ENCODE measurements at places on chromosomes 12 and 14.
A peak's percentile ranks its signal among the peaks of the same experiment; 100 is the strongest.

DNA sequence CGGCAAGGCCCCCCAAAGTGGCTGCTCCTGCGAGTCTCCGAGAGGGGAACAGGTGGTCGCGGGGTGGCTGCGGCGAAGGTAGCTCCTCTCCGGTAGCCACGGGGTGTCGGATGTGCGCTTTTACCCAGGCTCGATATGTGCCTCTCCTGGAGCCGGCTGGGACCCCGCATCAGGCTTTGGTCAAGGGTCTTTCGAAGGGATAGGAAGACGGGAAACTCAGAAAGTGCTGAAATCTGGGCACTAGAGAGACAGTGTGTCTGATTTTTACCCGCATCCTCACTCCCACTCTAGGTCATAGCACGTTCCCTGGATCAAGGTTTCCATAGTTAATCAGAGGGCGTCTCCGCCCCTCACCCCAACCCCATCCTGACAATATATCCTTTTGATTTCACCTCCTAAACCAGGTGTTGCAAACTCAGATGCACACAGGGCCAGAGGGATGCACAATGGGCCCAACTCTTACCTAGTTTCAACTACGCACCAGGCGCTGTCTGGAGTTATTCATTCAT, 156.9 kb downstream of the PTPN11 start:
- DNase-seq, result no peak

DNA sequence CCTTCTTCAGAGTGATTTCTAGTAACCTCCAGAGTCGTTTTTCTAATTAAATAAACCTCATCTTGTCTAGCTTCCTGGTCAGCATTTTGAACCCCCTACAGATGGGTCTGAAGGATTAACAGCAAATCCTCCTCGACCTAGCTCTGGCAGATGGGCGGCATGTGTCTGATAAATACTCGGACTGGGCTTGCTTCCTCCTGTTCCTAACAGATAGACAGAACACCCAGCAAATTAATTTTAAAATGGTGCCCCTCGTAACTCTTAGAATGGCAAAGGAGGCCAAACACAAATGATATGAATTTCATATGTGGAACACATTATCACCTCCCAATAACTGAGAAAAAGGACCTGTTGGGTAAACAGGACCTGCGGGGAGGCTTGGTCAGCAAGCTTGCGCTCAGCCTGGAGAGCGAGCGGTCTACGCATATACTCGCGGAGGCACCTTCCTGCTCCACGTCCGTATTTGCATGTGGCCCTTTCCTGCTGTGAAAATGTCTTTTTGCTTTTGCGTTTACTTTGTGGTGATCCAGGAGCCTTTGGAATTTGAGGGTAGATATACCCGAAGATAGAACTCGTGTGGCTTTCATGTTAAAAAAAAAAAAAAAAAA, 79.6 kb downstream of the OTX2 start:
- DNase-seq, result no peak

DNA sequence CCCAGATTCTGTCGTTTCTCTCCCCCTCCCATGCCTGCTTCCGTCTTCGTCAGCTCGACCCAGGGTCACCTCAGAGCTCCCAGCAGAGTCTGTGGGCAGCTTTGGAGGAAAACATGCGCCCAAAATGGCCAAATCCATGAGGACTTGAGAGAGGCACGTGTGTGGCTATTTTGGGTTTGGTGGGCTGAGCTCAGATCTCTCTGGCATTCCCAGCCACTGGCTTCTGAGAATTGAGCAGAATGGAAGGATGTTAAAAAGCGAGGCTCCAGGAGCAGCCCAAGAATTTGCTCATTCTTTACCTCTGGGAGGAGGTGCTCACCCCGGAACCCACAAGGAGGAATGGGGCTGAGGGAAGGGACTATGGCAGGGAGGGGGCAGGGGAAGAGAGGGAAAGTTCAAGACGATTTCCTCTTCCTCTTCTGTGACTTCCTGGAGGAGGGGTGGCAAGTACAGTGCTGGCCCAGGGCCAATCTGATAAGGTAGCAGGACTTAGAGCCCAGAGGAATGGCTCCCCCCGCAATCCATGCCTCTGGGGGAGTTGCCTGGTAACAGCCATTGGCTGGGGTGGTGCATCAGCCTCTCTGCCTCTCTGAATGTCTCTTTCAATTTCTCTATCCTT, 20.1 kb downstream of the TSPAN9 start:
- no peak for DNase-seq

DNA sequence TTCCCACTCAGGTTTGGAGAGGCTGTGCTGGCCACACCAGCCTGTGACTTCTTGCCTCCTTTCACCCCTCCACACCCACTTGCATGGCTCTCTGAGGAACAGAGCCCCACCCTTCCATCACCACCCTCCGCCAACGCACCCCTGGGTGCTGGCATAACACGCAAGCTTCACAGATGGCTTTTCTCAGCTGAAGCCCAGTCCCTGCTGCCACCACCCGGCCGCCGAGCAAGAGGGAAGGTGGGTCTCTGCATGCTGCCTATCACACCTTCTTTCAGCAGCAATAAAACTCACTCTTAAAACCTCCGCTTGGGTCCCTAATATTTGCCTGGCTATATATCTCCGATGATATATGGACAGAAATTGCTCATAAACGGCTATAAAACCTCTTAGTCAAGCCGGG, 41.6 kb downstream of the SMUG1 start:
- no peak for DNase-seq

DNA sequence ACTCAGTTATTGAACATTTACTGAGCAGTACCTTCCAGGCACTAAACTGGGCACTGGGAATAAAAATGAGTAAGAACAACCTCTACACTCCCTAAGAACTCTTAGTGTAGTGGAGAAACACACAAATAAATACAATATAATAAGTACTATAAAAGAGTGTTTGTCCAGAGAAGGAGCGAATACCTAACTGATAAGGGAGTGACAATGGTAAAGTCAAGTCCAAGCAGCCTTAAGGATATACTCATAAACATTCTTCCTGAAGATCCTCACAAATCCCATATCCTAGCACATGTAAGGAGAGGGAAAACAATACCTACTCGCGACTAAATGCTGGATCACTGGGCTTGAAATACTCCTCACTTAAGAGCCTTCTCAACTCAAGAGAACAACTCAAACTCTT, 32.8 kb downstream of the SPTLC2 start:
- DNase-seq, result no peak

DNA sequence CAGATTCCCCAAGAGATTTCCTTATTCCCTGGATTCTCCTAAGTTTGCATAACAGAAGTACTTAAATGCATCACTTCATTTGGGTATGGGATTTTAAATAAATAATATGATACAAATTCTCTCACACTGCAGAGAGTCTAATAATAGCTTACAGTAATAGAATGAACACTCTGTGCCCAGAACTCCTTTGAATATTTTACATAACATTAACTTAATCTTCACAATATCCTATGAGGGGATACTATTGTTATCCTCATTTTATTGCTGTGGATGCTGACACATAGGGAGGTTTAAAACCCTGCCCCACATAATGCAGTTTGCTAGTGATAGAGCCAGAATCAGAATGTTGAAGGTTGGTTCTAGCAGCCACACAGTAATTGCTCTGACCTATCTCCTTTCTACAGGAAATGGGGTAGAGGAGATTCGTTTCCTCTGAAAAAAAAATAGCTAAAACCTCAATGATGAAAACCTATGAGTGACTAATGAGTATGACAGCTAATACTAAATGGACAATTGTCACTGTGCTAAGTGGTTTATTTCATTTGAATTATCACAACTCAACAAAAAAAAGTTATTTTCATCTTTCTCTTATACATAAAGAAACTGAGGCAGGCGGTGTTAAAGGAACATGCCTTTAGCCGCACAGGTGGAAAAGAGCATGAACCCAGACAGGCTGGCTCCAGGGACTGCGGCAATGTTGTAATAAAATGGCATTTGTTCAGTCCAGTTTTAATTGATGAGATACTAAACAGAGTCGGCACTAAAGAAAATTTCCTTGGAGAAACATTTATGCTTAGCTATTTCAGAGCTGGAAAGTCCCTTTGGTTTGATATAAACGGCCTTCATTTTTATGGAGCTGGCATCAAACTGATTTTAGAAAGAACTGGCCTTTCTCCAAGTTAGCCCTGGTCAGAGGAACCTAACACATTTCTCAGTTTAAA, 880.9 kb downstream of the NRXN3 start:
- no peak for DNase-seq

DNA sequence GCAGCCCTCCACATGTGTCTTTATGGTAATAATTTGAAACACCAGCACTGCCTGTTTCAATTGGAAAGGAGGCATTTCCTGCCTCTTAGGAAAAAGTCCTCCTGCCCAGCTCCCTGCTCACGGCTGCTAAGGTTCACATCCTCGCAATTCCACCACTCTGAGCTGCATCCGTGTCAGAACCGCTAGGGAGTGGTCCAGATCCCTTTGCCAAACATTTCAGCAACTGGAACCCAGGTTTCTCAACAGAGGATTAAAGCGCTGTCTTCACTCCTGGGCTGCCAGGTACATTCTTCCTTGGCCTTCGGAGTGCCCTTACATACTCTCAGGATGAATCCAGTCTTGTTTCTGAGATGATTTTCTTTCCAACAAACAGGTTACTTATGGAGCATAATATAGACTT, 23.3 kb downstream of the C14orf132 start:
- DNase-seq, result no peak

GRCh38 chr12:132490422-132491137, 629 bp downstream of the FBRSL1 start:
- DNase-seq, result no peak

DNA sequence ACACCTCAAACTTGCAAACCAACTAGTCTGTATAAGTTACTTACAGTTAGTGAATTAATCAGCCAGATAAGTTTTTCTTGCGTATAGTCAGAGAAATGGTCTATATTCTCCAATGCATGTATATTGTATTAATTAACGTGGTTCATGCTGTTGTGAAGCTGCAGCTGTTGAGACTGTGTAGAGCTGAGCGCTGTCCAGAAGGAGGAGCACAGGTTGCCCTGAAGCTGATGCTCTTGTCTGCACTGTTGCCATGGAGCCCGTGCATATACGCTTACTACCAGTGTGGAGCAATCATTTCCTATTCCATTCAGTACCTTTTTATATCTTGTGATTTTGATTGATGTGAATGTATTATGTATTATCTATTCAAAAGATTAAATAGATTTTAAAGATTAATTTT, 74.3 kb upstream of the ARID2 start:
- peak; percentile 47 for DNase-seq

GRCh38 chr14:68794130-68794850, 1.4 kb upstream of the ZFP36L1 start:
- no peak for DNase-seq

DNA sequence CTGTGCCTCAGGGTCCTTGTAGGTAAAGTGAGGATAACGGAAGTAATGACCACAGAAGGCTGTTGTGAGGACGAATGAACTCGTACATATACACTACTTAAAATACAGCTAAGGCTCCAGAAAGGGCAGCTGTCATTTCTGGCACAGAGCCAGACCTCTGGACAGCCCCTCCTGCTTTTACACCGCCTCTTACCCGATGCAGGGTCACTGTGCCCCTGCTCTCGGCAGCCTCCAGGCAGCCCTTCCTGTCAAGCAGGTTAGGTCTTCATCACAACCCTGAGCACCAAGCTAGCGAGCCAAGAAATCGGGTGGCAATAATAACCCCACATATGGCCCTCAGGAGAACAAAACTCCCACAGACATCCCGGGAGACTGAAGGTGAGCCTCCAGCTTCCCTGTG, 8.5 kb downstream of the TMEM229B start:
- DNase-seq, result peak; percentile 52

DNA sequence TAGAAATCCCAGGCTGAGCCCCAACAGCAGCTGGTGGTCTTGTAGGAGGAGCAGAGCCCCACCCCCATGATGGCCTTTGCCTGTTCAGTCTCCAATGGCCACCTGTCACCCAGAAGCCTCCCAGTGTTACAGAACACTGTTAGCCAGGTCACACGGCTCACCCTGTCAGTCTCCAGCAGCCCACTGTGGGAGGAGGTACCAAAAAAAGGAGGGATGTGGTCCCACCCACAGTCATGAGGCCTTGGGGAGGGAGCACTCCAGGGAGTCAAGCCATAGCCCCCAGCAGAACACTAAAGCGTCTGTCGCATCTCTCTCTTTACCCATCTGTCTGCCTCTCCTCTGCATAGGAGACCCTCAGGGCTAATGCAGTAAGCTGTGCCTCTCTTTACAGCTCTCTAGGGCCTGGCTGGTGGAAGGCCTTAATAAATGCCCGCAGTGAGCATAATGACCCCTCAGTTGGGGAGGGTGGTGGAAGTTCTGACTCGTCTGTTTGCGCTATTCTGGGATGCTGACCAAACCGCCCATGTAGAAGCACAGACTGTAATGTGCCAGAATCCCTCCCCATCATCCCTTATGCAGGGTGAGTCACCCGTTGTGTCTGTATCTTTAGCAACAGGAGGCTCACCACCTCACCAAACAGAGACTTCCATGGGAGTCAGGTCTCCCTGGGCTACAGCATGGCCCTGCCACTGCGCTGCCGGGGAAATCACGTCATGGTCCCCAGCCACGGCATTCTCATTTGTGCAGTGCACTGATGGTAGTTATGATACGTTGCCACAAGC, 14.6 kb downstream of the C14orf132 start:
- DNase-seq, result no peak

GRCh38 chr12:91037276-91037675, 20.5 kb downstream of the KERA start:
- DNase-seq, result no peak

- no peak for DNase-seq
Measured at GRCh38 chr14:35374263-35374712, 30.3 kb downstream of the NFKBIA start.

GRCh38 chr14:63478010-63478409, 65.2 kb downstream of the PPP2R5E start:
- no peak for DNase-seq

DNA sequence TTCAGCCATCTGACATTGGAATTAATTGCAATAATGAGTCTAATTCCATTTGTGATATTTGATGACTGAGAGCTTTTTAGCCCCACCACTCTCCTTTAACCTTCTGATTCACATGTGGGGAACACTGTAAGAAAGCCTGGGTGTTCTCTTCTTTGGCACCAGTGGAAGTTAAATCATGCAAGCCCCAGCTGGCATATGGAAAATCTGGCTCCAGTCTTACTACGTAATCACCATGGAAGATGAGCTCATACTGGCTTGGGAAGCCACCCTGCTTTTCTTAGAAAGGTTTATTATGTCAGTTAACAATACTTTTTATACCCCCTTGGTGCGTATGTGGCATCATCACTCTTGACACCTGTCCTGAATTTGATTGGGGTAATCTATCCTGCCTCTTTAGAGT, 479.3 kb downstream of the SLC16A7 start:
- DNase-seq, result no peak

- peak; percentile 16 for DNase-seq
Measured at GRCh38 chr12:2739832-2740641, 54.7 kb upstream of the FKBP4 start.

DNA sequence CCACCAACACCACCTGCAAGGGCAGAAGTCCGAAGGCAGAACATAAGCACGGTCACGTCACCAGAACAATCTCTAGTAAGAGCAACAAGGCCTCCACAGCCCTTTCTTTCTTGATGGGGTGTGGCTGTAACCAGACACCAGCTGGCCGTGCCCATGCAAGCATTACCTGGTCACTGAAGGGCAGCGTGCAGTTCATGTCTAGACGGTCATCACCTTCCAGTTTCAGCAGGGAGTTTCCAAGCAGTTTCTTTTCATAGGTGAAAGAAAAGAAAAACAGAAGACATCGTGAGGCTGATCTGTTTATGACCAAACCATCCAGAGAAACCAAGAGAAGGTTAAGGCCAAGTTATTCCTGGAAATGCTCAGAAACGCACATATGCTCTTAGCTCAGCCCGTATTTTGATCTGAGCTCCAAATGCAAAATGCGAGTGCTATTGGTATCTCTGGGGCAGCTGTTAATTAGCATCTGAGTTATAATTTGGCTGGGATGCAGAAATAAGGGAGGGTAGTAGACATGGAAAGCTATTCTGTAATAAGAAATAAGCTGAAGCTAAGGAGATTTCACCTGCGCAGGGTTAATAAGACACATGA, 42.5 kb downstream of the PRKAB1 start:
- no peak for DNase-seq

Measured in SHP77 (cell line).